ENCODE measurements at places on chromosomes 7 and 10.

DNA sequence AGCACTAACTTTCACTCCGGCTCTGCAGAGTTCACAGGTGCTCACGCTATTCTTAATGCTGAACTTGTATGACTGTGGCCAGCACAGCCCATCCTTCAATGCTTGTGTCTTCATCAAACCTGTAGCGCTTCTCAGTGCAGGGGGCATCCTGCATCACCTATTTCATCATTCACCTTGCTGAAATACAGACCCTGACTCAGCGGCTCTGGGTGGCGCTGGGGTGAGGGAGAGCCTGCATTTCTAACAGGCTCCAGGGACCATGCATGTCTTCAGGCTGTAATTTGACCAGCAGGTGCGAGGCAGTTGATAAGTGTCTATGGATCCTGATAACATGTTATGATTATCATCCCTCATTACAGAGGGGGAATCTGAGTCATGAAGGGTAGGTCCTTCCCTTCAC is 89.3 kb downstream of the VOPP1 start:
- DNase-seq: no peak

- DNase-seq: peak; percentile 46
Measured at GRCh38 chr10:102115775-102116174, 4.4 kb downstream of the LDB1 start.

DNA sequence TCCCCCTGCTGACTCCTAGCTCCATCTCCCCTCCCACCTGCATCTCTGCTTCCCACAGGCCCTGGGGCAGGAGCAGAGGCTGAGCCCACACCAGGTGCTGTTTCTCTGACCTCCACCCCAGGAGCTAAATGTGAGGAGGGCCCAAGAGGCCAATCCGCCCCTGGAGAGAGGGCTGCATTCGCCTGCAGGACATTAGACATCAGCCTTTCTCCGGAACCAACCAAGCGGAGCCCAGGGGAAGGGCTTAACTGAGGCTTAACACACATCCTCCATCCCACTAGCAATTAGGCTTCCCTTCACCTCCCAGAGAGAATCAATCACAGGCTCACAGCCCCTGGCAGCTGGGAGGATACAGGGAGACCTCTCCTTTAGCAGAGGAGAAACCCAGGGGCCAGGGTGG is 50.5 kb downstream of the SH3PXD2A start:
- DNase-seq: no peak

GRCh38 chr7:71332207-71332606 is 200.3 kb downstream of the GALNT17 start:
- no peak for DNase-seq

GRCh38 chr10:129945526-129945925 is 18.5 kb downstream of the EBF3 start:
- DNase-seq: no peak

DNA sequence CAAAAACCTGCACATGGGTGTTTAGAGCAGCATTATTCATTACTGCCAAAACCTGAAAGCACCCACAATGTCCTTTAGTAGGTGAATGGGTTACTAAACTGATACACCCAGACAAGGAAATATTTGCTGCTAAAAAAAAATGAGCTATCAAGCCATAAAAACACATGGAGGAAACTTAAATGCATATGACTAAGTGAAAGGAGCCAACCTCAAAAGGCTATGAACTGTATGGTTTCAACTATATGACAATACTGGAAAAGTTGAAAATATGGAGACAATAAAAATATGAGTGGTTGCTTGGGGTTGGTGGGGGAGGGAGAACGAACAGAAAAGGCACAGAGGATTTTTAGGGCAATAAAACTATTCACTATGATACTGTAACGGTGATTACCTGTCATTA is 291.0 kb downstream of the TNS3 start:
- DNase-seq: no peak

GRCh38 chr10:3076138-3076537 is 8.8 kb downstream of the PFKP start:
- no peak for DNase-seq

- no peak for DNase-seq
Measured at GRCh38 chr10:13930120-13930519, 343.4 kb downstream of the PRPF18 start.

GRCh38 chr10:64332551-64332950 is 811.4 kb downstream of the REEP3 start:
- DNase-seq: no peak
